ENCODE measurements at places on chromosomes 7 and 10.

GRCh38 chr7:157855016-157855415 is 518.2 kb downstream of the DNAJB6 start:
- DNase-seq = no peak

DNA sequence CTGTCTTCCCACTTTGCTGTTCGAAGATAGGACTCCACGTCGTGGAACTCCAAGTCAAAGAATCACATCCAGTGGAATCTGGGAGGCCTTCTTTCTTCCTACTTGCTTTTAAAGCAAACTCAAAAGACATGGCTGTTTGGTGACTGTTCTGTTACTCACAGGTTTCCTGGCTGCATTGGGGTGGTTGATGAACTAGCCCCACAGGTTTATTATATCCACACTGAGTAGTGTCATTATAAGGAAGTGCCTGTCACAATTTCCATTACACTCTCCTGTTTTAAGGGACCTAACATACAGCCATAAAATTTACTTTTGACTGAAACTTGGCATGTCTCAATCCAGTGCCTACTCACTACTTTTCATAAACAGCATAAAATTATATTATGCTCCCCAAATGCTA is 287.3 kb upstream of the SP4 start:
- no peak for DNase-seq

GRCh38 chr7:30511494-30511893 is 6.9 kb upstream of the GGCT start:
- DNase-seq = no peak

DNA sequence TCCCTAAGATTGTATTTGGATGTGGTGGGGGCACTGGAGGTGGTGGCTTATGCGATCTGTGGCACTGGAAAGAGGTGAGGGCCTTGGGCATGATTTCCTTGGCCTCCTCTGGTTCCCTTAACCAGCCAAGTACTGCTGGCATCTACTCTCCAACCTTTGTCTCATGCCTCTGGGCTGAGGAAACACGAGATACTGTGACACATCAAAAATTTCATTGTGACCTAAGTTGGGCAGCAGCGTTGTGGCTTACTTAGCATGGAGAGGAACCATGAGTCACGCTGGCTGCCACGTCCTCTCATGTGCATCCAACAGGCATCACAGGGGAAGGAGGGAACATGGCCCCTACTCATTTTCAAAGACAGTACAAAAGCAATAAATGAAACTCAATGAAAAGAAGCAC is 29.7 kb upstream of the GSDME start:
- peak; percentile 96 for DNase-seq

- no peak for DNase-seq
These were observed 187.1 kb downstream of the CREB5 start for GRCh38 chr7:28599411-28599810.

DNA sequence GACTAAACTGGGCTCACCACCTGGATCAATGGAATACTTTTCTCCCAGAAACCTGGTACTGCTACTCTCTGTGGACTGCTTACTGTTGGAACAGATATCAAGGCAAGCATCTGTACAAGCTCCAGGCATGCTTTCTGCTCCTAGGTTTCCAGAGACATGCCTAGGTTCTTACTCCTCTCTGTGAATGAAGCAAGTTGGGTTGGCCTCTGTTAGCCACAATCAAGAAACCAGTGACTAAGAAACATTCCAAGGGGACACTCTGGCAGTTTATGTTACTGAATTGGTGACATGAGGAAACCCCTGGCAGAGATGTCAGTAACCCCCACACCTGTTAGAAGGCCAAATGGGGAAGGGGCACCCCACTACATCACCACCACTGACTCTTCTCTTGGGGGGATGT is 121.9 kb downstream of the GFRA1 start:
- DNase-seq = no peak

DNA sequence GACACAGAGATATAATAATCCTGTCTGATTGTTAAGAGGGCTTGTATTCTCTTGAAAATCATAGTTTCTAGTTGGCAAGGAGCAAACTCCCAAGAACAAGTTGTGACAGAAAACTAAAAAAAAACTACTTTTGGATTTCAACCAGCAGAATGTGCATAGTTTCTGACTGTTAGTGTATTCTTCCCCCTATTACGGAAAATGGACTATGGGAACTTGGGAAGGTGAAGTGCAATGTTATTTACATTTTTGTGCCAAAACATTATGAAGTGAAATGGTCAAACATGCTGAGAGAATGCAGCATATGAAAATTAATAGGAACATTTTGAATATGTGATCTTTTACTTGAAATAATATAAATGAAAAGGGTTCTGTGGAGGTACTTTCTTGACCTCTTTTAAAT is 660.8 kb downstream of the SUGCT start:
- no peak for DNase-seq

DNA sequence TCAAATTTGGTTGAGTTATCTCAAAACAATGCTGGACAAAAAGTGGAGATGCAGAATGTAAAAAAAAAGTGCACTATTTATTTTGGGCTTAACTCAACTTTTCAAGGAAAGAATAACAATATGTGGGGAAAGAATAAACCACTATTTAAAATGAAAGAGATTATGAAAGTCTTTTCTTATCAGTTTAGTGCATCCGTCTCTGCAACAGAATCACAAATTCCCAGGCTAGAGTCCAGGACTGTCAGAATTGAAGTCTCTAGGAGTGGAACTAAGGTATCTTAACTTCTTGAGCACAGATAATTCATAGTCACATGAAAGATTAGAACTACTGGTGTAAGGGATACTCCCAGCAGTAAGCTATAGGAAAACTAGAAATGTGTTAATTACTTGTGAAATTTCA is 1200.3 kb upstream of the LRRN3 start:
- DNase-seq = no peak

DNA sequence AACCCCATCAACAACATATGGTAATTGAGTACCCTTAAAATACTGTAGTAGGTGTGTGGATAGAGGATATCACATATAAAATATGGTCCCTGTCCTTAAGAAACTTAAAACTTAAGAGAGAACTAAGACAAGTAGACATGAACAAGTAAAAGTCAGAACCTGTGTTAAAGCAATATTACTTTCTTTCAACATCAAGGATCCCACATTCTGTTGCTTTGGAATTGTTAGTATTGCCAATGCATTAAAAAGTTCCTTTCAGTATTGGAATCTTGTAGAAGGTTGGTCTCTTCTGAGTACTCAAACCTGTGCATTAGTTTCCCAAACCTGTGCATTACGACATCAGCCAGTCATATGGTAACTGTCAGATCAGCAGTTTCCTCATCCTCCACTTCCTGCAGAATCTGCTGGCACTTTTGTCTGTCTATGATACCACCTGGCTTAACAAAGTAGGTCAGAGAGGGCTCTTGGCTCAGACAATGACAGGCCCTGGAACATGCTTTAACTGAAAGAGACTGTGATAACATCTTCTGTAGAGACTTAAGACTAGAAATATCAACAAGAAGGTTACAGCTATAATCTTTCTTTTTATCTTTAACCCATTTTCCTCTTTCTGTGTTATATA is 56.5 kb downstream of the CCDC71L start:
- DNase-seq = no peak

DNA sequence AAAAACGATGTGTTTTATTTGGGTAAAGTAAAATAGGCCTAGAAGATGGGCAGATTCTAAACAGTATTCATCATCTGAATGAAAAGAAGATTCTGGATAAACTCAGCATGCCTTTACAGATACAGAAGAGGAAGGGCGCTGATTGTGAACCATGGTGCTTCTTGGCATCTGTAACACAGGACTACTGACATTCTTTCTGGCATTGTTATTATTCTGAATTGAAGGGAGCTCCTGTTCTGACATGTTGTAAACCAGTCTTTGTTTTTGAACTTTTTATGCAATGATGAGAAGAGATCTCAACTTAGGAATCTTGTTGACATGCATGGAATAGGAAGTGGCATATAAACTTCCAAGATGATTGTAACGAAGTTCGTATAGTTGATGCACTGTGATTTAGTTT is 13.5 kb downstream of the RPA3 start:
- DNase-seq = no peak

GRCh38 chr10:6416892-6417512 is 163.1 kb downstream of the PRKCQ start:
- no peak for DNase-seq

GRCh38 chr7:44540592-44541027 is 520 bp downstream of the NPC1L1 start:
- no peak for DNase-seq

- DNase-seq = no peak
These were observed 34.9 kb upstream of the PRSS1 start for GRCh38 chr7:142714375-142714774.

DNA sequence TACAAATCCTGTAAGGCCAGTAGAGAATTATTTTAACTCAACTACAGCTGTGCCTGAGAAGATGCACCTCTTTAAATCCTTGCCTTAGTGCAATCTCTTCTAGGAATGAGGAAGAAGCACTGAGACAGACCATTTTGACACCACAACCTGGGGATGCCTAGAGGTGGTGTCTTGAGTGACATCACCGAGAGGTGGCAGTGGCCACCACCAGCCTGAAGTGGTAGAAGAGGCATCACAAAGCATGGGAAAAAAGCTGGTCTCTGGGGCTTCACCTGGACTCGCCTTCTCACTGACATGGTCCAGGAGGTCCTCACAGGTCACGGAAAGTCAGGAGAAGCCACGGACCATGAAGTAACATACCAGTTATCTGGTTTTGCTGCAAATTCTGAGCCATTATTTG is 99.2 kb upstream of the PDLIM1 start:
- no peak for DNase-seq
